ENCODE measurements at places on chromosomes 16 and 17.

DNA sequence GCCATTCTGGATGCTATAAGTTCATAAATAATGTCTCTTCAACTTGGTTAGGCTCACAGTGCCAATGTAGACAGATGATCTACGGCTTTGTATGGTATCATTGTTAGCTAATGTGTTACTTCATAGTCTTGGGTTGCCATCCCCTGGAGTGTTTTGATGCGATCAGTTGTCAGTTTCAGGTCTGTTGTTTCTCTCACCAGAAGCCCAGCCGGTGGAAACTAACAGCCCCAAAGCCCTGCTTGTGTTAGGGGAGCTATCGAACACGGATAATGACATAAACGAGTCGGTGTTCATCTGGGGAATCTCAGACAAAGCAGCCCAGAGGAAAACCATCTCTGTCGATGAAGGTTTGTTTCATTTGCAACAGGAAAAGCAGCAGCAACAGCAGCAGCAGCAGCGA, 107.4 kb upstream of the ANKFN1 start:
- no peak for DNase-seq

DNA sequence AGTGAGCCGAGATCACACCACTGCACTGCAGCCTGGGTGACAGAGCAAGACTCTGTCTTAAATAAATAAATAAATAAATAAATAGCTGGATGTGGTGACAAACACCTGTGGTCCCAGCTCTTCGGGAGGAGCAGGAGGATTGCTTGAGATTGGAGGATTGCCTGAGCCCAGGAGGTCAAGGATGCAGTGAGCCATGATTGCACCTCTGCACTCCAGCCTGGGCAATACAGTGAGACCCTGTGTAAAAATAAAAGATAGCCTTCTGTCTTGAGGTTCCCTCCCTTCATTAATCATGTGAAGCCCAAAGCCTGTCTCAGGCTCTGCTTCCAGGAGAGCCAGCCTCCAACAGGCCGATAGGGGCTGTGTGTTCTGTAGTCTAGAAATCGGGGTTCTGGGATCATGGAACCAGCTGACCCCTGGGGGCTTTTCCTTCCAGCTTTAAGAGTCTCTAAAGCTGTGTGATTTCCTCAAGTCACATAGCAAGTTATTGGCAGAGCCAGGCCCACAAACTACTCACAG, 34.5 kb upstream of the IL34 start:
- no peak for DNase-seq

GRCh38 chr17:42517516-42517915, 18.5 kb upstream of the NAGLU start:
- no peak for DNase-seq

DNA sequence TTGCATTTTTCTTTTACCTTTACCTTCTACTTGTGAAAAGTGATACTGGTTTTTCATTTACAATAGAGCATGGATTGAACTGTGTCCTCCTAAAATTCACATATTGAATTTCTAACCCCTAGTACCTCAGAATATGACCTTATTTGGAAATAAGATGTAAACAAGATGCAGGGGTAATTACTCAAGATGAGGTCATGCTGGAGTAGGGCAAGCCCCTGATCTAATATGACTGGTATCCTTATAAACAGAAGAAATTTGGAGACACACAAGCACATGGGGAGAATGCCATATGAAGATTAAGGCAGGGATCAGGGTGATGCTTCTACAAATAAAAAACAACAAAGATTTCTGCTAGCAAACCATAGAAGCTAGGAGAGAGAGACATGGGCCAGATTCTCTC, 12.2 kb downstream of the MYH13 start:
- no peak for DNase-seq

DNA sequence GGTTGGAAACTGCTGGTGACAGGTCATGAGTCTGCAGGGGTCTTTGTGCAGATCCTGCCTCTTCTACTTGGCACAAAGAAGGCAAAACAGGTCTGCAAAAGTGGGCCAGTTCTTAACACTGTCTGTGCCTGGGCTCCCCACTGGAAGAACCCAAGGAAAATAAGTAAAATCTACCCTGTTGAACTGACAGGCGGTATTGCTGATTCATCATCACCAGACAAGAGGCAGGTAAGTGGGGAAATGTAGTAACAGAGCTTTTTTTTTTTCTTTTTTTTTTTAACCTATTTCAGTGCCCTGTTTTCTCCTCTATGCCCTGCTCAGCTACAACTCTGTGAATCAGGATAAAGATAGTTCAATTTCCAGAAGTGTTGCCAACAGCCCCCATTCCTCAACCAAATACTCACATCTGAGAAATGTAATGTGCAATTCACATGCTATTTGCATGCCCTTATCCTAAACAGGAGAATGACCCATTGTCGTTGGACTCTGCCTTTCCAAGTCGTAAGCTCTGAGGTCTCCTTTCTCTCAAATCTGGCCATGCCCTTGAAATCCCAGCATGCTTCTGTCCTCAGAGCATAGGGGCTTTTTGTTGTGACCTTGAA, 237.0 kb downstream of the SOX9 start:
- DNase-seq, result no peak

GRCh38 chr16:29650771-29651170, 12.3 kb upstream of the SPN start:
- no peak for DNase-seq

GRCh38 chr17:60135151-60135950, 14.4 kb upstream of the CA4 start:
- peak; percentile 62 for DNase-seq

- peak; percentile 81 for DNase-seq
Measured at GRCh38 chr17:66677201-66677981, 157.5 kb upstream of the CACNG5 start.

GRCh38 chr17:78138204-78139060, 7.8 kb upstream of the C17orf99 start:
- no peak for DNase-seq

- DNase-seq, result no peak
Measured at GRCh38 chr16:18039931-18040330, 296.6 kb downstream of the NPIPA8 start.

- DNase-seq, result no peak
Measured at GRCh38 chr17:78418326-78419026, 40.0 kb downstream of the PGS1 start.

DNA sequence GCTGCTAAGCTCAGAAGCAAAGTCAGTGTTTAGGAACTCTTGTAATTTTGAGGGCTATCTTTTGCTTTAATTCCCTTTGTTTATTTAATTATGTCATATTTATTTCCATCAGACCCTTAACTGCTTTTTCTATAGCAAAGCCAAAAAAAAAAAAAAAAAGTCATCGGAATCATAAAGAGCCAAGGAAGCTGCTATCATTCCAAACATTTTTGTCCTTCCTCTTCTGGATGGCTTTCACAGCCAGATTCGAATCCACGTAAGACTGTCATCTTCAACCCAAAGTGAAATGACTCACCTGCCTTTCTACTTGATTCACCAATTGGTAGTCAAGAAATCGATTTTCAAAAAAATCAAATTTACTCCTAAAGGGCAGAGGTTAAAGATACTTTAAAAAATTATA, 38.4 kb downstream of the WIPI1 start:
- DNase-seq, result no peak

- DNase-seq, result no peak
Measured at GRCh38 chr17:4327606-4328005, 38.9 kb downstream of the UBE2G1 start.

DNA sequence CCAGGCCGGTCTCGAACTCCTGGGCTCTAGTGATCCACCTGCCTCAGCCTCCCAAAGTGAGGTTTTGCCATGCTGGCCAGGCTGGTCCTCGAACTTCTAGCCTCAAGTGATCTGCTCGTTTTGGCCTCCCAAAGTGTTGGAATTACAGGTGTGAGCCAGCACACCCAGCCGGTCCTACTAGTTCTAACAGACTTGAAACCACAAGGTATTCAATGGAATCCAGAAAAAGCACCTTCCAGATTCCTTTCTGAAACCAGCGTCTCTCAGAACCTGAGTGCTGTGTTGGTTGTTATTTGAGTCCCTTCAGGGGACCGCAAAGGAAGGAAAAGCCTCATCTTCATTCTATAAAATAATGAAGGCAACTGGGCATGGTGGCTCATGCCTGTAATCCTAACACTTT, 4.1 kb downstream of the KRABD2 start:
- DNase-seq, result no peak

DNA sequence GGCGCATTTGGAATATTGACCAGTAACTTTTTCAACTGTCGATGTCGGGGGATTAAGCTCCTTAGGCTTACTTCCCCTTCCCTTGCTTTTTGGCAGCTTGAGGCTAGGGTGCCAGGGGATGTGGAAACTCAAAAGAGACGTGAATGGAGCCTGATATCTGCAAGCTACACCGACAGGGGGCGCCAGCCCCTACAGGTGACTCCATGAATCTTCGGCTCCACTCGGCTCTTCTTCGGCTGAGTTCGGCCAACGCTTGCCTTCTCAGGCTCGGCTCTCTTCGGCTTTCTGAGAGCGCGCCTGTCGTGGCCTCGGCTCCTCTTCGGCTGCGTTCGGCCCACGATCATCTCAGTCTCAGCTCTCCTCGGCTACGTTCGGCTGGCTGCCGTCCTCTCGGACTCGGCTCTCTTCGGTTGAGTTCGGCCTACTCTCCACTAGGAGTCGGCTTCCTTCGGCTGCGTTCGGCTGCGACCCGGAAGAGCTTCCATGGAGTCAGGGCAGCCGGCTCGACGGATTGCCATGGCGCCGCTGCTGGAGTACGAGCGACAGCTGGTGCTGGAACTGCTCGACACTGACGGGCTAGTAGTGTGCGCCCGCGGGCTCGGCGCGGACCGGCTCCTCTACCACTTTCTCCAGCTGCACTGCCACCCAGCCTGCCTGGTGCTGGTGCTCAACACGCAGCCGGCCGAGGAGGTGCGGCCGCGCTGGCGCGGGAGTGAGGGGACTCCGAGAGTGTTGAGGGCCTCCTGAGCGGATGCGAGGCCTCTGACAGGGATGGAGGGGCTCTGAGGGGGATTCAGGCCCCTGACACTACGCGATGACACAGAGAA, at the start of gene ERCC4:
Gene ERCC4 (plus strand): TSS at position 472 of the 827 bp plus-strand sequence. CDS start 12 bp downstream, at position 484.
- peak; percentile 95 for DNase-seq

DNA sequence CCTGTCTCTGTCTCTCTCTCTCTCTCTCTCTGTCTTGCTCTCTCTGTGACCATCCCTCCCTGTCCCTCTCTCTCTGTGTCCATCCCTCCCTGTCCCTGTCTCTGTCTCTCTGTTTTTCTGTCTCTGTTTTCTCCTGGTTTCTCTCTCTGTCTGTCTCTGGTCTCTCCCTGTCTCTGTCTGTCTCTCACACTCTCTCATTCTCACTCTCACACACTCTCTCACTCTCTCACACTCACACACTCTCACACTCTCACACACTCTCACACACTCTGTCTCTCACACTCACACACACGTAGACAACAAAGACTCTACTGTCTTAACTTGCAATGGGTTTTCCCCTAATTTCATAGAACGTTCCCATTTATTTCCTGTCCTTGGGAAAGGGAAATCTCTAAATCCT, 299.5 kb downstream of the FOXL1 start:
- no peak for DNase-seq

DNA sequence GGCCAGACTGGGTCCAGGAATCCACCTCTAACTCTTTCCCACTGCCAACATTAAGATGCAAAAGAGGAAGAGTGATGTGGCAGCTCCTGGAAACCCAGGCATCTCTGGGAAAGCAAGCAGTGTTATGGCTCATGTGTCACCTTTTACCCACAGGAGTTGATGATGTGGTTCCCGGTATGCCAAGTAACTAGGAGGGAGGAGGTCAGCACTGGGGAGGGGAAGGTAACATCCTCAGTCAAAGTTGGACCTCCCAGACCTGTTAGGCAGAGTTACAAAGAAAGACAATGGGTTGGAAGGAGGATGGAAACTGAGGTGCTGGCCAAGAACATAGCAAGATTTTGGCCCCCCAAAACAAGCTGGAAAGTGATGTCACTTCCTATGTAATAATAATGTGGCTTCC, 11.4 kb downstream of the KRABD2 start:
- no peak for DNase-seq

GRCh38 chr16:55811811-55812210, 21.1 kb downstream of the CES1 start:
- no peak for DNase-seq

DNA sequence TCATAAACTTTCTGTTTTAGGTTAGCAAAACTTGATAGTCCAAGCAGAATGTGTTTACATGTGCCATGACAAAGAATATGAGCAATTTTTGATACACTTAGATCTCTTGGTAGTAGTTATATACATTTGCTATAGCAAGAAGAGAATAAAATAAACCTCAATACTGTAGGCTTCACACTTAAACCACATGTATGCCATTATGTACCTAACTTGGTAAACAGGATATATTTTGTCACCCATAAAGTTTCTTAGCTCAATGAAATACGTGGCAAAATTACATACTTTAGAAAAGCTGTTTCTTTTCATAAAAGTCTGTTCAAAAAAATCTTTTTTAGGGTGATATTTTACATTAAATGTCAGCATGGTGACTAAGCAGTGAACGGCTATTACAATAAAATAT, 184.7 kb downstream of the MYO1D start:
- DNase-seq, result no peak

DNA sequence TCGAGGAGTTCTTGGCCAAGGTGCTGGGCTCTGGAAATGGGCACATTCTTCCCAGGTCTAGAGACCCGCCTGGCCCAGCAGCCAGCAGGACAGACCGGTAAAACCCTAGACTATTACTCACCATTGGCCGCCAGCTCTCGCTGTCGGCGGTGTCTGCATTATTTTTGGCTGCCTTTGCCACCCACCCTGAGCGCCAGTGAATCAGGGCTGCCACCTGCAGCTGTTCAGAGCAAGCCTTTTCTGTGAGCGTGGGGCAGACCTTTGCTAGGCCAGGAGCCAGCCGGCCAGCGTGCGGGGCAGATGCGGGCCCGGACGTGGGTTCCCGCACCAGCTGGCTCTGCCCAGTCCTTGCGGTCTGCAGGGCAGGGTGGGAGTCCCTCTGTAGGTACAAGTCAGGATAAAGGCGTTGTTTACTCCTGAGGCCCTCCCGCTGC, 15.8 kb upstream of the CLEC18A start:
- no peak for DNase-seq

DNA sequence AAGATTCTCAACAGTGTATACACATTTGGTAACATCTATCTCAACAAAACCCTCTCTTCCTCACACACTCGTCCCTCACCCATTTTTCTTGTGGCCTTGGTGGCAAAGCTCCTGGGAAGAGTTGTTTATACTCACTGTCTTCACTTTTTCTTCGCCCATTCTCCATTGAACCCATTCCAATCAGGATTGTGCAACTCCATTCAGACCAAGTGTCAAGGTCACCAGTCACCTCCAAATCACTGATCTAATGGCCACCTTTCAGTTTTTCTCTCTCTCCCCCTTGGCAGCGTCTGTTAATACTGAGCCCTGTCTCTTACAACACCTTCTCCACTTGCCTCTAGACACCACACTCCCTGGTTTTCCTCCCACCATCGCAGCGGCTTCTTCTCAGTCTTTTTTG, 8.6 kb upstream of the SLC13A5 start:
- no peak for DNase-seq

- no peak for DNase-seq
Measured at GRCh38 chr16:1535391-1536291, 2.2 kb downstream of the TMEM204 start.

Data from non-pigmented ciliary epithelial cell (primary cell).